ENCODE measurements at places on chromosomes 6 and 20.

- DNase-seq = no peak
These were observed 27.3 kb upstream of the TCP11 start for GRCh38 chr6:35168461-35168861.

- no peak for DNase-seq
These were observed 34.2 kb downstream of the SLC23A2 start for GRCh38 chr20:4966826-4967751.

DNA sequence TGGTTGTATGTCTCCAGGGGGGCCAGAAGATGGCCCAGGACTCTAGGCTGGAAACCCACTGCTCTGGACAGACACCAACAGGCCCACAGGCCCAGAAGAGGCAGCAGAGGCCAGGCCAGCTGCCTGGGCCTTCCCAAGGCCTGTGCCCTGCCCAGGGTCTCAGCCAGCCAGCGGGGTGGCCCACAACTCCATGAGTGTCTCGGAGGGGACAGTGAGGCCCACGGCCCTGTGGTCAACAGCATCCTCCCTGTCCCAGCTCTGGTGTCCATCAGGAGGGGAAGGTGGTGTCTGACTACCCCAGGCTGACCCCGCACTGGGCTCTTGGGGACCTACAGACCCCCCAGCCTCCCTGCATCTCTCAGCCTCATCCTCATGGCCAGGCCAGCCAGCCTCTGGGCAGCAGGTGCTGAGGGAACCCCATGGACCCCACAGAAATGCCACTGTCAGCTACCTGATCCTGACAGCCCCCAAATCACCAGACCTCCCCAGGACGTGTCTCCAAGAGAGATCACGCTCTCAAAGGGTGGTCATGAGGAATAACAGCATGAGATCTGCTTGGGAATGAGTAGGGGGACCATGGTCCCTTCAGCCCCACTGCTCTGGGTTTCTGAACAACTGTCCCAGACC is 112.4 kb downstream of the NOL4L start:
- no peak for DNase-seq

DNA sequence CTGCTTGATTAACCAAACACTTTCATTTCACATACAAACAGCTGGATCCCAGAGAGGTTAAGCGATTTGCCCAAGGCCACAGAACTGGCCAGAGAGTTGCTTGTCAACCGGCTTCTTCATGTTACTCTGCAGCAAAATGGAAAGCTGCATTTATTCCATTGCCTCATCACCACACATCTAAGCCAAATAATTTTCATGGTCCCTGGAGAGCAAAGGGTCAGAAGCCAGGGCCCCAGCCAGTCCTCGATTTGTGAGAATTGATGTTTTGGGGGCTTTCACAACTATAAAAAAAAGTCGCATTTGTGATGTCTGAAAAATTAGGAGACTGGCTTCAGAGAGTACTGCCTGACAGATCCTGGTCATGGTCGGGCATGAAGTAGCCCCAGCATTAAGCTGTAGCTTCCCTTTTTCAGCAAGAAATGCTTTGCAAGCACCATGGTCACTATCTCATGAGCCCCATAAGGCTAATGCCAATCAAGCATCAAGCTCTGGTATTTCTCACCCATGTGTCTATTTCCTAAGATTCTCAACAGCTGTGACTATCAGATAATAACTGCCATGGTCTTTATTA is 95.8 kb downstream of the BANF2 start:
- no peak for DNase-seq

- DNase-seq = no peak
These were observed 120.4 kb upstream of the GGTLC1 start for GRCh38 chr20:24109008-24109407.

DNA sequence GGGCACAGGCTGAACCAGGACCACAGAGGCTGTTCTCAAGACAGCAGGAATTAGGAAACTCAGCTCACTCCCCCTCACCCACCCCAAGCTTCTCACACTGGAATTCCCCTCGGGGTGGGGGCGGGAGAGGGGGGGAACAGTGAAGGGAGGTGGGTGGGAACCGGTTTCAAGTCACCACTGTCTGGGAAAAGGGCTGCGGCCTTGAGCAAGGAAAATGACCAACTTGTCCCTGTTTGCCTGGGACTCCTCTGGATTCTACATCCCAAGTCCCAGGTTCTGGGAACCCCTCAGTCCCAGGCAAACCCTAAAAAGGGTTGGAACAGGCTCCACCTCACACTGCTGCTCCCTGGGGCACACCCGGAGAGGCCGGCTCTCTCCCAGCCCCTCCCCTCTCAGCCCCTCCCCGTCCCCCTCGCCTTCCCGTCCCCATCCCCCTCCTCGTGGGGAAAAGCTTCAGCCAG is 230.7 kb downstream of the TFAP2C start:
- no peak for DNase-seq

DNA sequence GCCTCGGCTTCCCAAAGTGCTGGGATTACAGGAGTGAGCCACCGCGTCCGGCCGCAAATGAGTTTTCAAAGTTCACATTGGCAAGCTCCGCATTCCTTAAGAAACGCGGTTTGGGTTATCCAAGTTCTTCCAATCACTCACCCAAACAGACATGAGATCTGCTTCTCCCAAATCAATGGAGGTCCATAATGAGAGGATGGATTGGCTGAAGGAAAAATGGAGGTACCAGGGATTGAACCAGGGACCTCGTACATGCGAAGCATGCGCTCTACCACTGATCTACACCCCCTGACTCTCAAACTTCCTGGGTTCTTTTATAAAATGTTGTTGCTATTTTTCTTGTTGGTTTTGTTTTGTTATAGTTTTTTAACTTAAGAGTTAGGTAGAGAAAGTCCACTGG is 170.0 kb downstream of the GPX5 start:
- DNase-seq = no peak

DNA sequence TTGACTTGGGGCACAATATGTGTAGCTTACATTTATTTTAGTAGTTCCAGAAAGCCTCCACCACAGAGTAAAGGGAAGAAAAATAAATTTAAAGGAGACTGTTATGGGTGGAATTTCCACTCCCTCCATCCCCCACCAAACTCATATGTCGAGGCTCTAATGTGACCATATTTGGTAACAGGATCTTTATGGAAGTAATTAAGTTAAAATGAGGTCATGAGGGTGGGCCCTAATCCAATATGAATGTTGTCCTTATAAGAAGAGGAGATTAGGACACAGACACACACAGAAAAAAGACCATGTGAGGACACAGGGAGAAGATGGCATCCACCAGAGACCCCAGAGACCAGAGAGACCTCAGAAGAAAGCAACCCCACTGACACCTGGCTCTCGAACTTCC is 189.7 kb downstream of the EDN1 start:
- no peak for DNase-seq

DNA sequence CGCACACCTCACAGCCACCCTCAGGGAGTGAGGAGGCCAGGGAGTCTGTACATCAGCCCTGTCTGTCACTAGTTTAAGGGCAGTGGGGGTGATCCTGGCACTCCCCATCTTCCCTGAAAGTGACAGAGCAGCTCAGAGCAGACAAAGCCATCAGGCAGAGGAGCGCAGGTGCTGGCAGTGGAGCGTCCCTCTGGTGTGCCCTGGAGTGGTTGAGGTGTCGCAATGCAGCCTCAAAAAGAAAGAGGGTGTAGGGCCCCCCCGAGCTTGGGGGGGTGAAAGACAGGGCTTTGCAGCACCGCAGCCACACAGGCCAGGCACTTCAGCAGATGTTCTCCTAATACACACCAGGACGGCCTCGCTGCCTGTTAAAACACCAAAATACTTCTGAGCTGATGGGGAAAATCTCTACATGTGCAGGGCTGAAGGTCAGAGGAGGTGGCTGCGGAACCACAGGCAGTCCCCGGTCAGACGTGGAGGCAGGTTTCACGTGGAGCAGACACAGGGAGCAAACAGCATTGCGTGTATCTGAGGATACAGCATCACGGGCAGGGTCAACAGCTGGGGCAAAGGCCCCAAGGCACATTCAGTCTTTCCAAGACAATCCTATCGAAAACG is 69.5 kb downstream of the PREX1 start:
- DNase-seq = no peak

- no peak for DNase-seq
These were observed 35.0 kb downstream of the FAM50B start for GRCh38 chr6:3884007-3884745.

- no peak for DNase-seq
These were observed 171.9 kb upstream of the MAP3K7 start for GRCh38 chr6:90758741-90759140.
